AG09319 (cell line): ENCODE measurements at places on chromosomes 16 and 17.

DNA sequence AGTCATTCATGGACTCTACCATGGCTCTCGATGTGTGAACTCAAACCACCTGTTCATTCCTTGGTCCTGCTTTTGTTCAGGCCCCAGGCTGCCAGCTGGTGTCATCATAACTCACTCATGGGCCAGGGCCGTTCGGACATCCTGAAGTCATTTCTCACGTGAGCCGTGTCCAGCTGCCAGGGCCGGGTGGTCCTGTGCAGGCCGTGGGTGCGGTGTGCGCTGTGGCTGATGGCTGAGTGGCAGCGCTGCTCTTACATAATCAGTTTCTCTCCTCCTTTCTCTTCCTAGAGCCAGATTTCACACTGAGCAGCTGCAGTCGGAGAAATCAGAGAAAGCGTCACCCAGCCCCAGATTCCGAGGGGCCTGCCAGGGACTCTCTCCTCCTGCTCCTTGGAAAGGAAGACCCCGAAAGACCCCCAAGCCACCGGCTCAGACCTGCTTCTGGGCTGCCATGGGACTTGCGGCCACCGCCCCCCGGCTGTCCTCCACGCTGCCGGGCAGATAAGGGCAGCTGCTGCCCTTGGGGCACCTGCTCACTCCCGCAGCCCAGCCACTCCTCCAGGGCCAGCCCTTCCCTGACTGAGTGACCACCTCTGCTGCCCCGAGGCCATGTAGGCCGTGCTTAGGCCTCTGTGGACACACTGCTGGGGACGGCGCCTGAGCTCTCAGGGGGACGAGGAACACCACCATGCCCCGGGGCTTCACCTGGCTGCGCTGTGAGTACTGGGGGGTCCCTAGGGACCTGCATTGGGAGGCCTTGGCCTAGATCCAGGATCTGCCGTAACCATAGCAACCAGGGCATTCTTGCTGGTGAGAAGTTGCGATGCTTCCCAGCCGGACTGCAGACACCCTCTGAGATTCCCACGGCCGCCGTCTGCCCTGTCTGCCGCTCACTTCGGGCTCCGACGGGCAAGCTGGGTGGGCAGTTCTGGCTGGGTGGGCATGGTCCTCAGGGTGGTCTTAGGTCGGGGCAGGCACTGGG, at the start of gene IL34:
TSS of gene IL34 (plus strand) at position 300 of the 982 bp plus-strand sequence. CDS start at position 689, 389 bp downstream.
- no peak for DNase-seq

- DNase-seq: no peak
These were observed 8.5 kb downstream of the CSF3 start for GRCh38 chr17:40023590-40024292.

- DNase-seq: no peak
These were observed 231.4 kb downstream of the SNX29 start for GRCh38 chr16:12207939-12208338.

GRCh38 chr17:67571478-67571877, 146.3 kb upstream of the NOL11 start:
- no peak for DNase-seq

DNA sequence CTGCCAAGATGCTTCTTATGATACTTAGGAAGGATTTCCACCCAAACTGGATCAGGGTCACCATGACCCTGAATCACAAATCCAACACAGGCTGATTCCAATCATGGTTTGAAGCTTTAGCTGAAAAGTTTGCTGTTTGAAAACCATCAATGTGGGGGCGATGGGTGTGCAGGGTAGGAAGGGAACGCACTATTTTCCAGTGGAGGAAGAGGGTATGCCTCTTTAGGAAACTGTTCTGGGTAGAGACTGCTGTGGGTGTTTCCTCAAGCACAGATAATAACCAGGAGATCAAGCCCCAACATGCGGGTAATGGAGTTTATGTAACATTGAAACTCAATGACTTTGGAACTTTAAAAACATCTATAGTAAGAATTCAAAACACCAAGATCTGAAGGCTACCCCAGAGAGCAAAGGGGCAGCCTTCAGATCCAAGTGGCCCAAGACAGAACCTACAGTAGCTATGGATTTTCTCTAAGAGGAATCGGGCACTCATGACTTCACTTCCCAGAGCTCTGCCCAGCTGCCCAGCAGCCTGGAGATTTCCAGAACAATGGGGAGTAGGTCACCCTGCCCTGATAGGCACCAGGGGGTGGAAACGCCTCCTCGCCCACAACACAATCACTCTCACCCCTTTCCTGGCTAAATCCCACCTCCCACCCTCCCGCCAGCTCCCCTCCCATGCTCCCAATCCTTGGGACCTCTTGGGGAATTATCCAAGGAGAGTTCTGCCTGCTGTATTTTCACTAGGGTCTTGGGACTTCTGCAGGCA, 22.8 kb downstream of the TRIM25 start:
- DNase-seq: no peak

DNA sequence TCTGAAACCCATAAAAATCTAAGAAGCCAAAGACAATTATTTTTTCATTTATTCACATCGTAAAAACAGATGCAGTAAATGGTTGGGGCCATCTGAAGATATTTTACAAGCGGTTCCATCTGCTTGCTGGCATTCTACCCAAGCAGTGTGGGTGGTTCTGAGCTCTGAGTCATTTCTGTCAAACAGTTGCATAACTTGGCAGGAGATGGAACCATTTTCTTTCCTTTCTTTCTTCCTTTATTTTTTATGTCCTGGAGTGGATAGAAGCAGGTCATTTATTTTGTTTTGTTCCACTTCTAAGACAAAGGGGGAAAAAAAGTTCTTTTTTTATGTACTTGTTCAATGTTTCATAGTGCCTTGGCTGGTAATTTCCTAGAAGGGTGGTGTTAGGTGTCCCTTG, 1151.9 kb upstream of the GOT2 start:
- peak; percentile 67 for DNase-seq

DNA sequence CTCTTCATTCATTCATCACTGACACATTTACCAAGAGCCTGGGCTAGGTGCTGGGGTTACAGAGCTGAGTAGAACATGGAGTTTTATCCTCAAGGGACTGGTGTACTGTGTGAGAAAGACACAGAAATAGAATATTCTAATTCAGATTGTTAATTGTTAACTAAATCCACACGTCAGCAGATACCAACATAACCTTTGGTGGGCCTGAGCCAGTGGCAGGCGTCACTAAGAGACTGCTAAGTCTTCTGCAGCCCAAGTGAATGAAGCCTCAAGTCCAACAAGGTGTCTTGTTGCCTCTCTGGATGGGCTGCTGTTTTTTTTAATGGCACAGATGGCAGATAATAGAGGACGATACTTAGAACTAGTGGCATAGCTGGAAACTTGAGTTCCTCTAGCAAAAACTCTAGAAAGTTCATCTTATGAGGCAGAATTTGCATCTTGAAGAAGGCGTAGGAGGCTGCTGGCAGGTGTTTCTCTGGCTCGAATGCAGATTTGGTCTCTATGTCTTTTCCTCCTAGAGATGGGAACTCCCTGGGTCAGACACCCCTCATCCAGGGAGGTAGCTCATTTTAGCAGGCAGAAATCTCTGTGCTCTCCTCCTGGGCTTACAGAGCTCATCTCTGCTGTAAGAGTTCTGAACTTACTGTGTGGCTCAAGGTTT, 179.5 kb downstream of the NTN1 start:
- DNase-seq: no peak

DNA sequence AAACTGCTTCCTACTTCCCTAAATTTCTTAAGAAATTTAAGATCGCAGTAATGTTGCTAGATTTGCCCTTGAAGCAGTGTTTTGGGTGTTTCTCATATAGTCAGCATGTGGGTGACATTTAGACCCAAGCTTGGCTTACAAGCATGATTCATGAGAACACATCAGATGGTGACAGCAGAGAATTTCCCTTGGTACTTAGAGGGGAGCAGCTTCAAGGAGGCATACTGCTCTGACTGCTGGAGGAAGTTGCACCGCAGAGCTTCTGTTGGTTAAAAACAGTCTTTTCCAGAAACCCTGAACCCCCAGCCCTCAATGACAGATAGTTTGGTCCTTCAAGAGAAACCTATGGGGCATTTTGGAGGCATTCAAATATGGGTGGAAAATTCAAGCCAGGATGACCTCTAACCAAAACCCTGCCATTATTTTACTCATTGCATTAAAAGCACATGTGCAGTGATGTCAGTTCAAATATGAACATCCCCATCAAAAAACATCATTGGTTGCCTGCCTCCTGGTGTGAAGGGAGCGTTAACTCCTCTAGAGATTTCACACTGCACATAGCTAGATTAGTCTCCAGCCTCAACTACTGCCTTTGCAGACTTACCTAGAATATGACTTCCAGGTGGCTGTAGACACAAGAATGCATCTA, 201.5 kb upstream of the CACNG5 start:
- no peak for DNase-seq

GRCh38 chr17:16649585-16649984, 4.1 kb downstream of the ZNF624 start:
- DNase-seq: no peak

DNA sequence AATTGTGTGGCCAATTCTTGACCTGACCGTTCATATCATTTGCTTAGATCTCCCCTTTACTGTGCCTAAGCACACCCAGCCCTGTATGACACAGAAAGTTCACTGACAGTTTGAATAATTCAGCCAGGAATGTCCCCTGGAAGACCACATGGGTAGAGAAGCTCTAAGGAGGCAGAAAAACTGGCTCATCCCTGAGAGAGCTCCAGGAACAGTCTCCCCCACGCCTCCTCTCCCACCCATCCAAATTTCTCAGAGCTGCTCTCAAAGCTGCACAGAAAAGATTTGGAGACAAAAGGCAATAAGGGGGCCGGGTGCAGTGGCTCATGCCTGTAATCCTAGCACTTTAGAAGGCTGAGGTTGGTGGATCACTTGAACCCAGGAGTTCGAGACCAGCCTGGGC, 11.2 kb downstream of the PRAC1 start:
- no peak for DNase-seq

GRCh38 chr17:61456061-61456681, 3.9 kb downstream of the TBX4 start:
- DNase-seq: no peak

GRCh38 chr17:76171706-76172105, 30.7 kb upstream of the FOXJ1 start:
- no peak for DNase-seq

DNA sequence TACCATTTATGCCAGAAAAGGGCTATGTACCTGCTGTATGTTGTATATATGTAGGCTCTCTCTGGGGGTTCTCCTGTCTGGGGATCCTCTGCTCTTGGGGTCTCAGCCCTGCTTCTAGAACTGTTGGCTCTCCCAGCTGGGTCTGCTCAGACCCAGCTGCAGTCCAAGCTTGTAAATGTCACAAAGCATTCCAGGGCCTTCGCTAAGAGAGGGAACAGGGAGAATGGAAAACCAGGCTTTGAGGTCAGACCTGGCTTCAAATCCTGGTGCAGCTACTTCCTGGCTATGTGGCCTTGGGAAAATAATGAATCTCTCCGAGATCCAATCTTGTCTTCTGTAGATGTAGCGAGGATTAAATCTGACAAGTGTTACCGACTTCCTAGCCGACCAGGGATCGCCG, 44.0 kb downstream of the NLRP1 start:
- no peak for DNase-seq

DNA sequence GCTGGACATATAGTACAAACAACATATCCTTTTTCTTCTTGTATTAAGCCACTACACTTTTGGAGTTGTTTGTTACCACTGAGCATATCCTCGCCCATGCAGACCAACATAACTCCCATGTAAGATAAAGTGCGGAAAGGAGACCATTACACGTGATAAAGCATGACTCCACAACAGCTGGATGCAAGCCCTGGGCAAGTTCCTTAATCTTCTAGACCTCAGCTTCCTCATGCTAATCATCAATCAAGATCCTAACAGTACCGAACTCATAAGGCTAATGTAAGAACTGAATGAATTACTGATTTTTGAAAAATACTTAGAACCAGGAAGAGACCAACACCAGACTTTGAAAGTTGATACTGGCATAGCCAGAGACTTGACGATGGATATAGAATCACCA, 47.0 kb upstream of the GSG1L start:
- no peak for DNase-seq

DNA sequence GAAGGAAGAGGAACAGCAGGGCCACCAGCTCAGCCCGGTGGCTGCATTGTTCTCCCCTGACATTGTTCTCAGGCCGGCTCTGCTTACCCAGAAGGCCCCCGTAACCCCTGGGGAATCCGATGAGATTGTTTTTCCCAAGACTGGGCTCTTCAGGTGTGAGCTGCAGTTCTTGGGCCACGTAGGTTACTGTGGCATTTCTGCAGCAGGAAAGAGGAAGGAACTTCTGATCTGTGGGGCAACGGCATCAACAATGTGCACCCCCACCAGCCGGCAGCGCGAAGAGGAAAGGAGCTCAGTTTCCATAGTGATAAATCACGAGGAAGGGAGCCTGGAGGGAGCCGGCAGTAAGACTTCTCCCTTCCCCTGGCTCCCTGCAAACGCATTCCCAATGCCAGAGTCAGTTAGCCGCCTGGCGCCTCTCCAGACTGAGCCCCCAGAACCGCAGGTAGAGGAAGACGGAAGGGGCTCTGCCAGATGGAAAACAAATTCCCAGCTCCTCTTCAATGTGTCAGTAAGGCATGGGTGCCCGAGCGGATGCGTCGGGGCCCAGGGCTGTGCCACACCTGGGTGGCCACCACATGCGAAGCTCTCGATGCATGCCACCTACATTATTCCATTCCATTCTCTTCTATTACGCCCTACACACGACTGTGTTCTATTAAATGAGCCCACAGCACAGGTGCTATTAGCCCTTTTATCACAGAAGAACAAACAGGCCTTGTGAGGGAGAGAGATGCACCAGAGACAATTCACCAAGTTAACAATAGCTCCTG, 21.5 kb upstream of the PECAM1 start:
- no peak for DNase-seq

GRCh38 chr16:2149630-2150417, 1.4 kb downstream of the RAB26 start:
- no peak for DNase-seq

- no peak for DNase-seq
These were observed 20.0 kb upstream of the KCNJ16 start for GRCh38 chr17:70055000-70055399.

GRCh38 chr16:70735141-70735979, 49.5 kb upstream of the MTSS2 start:
- peak; percentile 75 for DNase-seq

- DNase-seq: peak; percentile 67
These were observed 18.1 kb downstream of the USP36 start for GRCh38 chr17:78822552-78822951.

GRCh38 chr17:39600997-39601597, 6.6 kb downstream of the NEUROD2 start:
- DNase-seq: no peak

- DNase-seq: no peak
These were observed 18.8 kb downstream of the TNRC6A start for GRCh38 chr16:24748242-24748641.

DNA sequence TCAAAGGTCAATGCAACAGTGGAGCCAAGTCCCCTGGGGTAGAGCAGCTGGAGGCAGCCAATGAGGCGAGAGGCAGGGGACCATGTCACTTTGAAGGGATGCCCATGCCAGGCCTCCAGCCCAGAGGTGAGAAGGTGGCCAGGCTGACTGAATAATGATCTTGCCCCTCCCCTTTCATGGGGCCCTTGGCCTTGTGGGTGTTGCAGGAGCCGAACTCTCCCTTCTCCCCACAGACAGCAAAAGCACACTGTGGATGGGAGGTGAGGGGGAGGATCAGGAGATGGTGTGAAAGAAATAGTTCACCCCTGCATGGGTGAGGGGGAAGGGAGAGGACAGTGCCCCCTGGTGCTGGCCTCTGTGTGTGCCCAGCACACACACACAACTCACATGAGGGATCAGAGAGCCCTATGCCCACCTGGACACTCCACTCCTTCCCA, 15.8 kb upstream of the TBX21 start:
- no peak for DNase-seq
